Type B pancreatic cell (in vitro differentiated cells): ENCODE measurements at places on chromosomes 5 and 9. TPM values are rescaled to one million over a fixed set of nuclear protein-coding genes. Genes with fewer than 3 reads are reported as not detected.

COL23A1 gene
- 1.5 and 15.5 TPM in 2 replicates for total RNA-seq

DNA sequence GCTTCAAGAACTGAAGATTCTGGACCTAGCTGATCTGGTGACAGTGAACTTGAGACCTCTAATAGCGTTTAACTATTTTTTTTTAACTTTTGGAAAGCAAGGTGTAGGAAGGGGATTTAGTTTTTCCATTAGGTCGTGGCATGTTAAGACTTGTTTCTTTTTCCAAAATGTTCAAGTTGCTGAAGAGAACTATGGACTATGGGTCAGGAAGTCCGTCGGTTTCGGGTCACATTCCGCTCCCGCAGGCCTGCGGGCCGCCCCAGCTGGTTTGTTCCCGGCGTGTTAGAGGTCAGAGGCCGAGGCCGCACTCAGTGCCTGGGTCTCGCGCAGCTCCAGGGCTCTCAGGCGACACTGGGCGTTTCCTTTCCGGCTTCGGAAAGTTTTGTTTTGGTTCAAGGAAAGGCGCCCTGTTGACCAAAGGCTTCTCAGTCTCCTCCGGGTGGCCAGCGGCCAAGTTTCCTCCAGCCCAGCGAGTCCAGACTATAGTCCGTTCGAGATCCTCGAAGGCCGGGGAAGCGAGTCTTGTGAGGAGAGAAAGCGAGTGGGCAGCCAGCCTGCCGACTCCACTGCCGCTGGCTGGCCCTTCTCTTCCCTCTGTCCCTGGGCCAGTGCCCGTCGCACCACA lies 586 bp upstream of the FCHO2 start:
- no peak for DNase-seq

DNA sequence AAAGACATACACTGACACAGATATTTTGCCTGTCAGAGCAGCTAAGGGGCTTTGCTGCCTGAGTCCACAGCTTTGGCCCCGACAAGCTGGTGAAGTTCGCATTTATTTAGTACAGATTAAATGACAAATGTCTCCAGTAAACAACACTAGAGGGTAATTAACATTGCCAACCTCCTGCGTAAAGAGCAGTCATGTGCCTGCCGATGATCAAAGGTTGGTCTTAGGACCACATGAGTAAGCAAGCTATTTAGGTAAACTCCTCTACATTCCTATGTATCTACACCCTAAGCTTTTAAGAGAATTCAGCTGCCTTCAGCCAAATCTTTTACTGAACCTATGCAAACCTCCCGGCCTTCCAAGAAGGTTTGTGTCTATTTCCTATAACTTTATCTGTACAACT lies 73.0 kb upstream of the PJA2 start:
- DNase-seq = no peak

IFNA1 gene
- total RNA-seq = not detected in 2 replicates

- DNase-seq = no peak
These were observed 33.4 kb upstream of the SPATA31E1 start for GRCh38 chr9:87849144-87849758.

- DNase-seq = no peak
These were observed 39.8 kb downstream of the F2RL2 start for GRCh38 chr5:76583163-76584047.

IGIP gene
- 2.6 and 2.9 TPM in 2 replicates for total RNA-seq

- DNase-seq = no peak
These were observed 83.8 kb upstream of the NMUR2 start for GRCh38 chr5:152488869-152489268.

GRCh38 chr5:118407958-118408357 lies 580.4 kb downstream of the DTWD2 start:
- DNase-seq = no peak

DNA sequence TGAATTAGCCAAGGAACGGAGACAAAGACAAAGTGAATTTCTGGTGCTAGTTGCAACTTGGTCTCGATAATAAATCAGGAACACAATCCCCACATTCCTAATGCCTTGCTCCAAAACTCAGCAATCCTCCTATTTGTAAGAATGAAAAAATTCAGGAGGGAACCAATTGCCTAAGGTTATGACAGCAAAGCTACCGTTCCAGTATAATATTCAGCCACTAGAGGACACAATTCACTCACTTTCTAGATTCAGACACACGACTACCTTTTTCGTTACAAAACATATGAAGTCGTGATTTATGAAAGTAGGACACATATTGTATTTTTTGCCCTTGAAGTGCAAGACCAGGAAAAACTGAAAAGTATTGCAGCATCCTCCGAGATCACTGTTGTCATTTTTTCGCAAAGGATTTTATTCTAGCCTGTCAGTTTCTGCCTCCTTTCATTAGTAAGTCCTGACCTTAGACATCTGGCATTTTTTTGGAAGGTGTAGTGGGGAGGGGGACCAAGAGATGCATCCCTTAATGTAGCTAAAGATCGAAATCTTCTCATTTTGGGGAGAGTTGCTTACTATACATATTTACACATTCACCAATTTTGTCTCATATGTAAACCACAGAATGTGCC lies 133.1 kb downstream of the DOCK8 start:
- DNase-seq = no peak

DNAI1 gene
- total RNA-seq = 0.69 and 4.4 TPM in 2 replicates

SMAD5 gene
- 69.1 and 80.0 TPM in 2 replicates for total RNA-seq

DPM2 gene
- total RNA-seq = 41.6 and 56.3 TPM in 2 replicates

GRCh38 chr9:35522187-35522586 lies 32.3 kb downstream of the RUSC2 start:
- no peak for DNase-seq

DNA sequence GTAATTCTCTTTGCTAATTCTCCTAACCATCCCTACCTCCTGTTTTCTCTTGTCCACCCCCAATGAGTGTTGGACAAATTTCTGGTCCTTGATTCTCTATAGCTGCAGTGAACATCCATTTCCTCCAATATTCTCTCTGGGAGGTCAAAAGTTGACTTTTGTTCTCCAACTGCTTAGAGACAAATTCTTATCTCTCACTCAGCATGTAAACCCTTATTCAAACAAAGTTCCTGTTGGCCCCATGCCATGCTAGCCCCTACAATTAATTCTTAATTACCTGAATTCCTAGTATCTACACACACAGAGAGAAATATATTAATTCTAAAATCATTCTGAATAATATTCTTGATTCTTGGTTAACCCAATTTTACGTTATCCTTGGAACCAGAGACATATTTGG lies 472.9 kb upstream of the ACTBL2 start:
- no peak for DNase-seq

- DNase-seq = no peak
These were observed 579.2 kb upstream of the ZNF462 start for GRCh38 chr9:106283769-106284168.

DNA sequence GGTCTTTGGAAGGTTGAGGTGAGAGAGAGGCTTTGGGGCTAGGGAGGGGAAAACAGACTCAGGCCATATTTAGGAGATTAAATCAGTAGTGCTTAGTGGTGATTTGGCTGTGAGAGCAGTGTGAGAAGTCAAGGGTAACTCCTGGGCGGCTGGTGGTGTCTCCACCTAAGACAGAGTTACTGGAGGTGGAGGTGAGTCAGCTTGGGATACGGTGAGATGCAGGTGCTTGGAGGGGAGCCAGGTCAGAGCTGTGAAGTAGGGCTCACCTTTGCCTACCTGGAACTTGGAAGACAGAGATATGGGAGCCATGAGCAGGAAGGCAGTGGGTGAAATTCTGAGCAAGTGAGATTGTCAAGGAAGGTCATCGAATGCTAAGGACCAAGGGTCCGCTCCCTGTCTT lies 24.5 kb downstream of the RGS3 start:
- no peak for DNase-seq

DNA sequence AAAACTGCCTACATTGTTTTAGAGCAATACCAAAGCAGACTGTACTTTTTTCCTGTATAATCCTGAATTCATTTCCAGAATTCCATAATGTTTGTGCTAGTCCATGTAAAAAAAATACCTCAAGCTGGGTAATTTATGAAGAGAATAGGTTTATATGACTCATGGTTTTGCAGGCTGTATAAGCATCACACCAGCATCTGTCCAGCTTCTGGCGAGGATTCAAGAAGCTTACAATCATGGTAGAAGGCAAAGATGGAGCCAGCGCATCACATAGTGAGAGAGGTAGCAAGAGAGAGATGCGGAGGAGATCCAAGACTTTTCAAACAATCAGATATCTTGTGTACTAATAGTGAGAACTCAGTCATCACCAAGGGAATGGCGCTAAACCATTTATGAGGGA lies 280.3 kb upstream of the CDH9 start:
- DNase-seq = no peak

- no peak for DNase-seq
These were observed 149.6 kb upstream of the C9orf72 start for GRCh38 chr9:27722866-27723265.

GPX8 gene
- 34.6 and 58.6 TPM in 2 replicates for total RNA-seq

- no peak for DNase-seq
These were observed 62.2 kb upstream of the ZNF462 start for GRCh38 chr9:106800701-106801270.

DNA sequence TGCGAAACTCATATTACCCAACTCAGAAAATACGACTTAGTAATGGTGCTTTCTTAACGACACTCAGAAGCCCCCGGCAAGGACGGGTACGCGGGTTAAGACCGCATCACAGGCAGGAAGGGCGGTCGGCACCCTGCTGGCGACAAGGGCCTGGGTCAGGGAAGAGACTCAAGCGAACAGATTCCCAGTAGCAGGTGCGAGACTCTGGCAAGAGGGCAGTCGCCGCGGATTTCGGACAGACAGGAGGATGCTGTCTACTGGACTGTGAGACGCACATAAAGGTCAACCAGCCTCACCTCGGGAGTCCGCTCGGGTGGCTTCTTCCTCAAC lies 398 bp downstream of the RAPGEF6 start:
- DNase-seq = no peak

WNT8A gene
- not detected in 2 replicates for total RNA-seq

C9orf50 gene
- not detected in 2 replicates for total RNA-seq

GPX3 gene
- total RNA-seq = 18.4 and 19.7 TPM in 2 replicates

DNA sequence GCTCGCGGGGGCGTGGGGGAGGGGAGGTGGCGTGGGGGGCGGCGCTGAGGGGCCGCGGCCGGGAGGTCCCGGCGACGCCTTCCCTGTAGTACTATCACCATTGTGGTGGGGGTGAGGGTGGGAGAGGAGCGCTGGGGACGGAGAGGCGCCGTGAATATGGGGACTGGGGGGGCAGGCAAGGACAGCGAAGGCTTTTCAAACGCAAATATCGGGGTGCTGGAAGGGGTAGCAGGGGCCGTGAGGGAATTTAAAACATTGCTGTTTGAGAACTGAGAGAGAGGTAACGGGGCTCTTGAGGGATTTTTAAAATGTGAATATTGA lies 427 bp downstream of the RBM27 start:
- no peak for DNase-seq

DNA sequence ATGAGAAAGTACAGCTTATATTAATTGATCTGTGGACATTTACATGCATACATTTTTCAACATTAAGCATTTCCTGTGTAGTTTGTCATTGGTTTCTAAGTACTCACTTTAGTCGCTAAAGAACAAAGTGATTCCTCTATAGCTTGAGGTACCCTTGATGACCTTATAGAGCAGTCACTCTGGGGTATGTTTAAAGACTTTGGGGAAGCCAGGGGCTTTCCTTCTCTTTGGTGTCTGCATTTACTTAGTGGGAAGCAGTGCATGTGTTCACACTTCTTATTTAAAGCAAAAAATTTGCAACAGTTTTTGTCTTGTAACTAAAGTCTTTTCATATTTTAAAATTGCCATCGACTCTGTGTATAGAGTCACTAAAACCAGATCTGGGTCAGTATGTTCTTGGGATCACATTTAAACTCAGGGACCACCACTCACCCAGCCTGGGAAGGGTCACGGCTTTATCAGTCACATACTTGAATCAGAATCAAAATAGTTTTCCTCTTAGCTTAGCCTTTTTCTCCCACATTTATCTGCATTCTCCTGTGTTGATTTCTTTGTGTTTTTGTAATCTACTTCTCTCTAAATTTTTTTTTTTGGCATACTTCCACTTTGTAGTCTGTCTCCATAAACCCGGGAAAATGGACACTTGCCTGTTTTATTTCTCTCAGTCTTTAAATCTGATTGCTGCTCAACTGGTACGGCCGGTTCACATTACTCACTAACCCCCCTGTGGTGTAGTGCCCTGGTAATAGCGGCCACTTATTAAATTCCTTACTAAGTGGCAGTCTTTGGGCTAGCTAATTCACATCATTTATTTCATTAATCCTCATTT lies 143.9 kb upstream of the FBN2 start:
- DNase-seq = no peak
